ENCODE measurements at places on chromosomes 2 and 18.

- DNase-seq, result no peak
These were observed 2.4 kb upstream of the POU3F3 start for GRCh38 chr2:104851291-104852089.

GRCh38 chr18:55422456-55423180 is 165.4 kb downstream of the TCF4 start:
- no peak for DNase-seq

DNA sequence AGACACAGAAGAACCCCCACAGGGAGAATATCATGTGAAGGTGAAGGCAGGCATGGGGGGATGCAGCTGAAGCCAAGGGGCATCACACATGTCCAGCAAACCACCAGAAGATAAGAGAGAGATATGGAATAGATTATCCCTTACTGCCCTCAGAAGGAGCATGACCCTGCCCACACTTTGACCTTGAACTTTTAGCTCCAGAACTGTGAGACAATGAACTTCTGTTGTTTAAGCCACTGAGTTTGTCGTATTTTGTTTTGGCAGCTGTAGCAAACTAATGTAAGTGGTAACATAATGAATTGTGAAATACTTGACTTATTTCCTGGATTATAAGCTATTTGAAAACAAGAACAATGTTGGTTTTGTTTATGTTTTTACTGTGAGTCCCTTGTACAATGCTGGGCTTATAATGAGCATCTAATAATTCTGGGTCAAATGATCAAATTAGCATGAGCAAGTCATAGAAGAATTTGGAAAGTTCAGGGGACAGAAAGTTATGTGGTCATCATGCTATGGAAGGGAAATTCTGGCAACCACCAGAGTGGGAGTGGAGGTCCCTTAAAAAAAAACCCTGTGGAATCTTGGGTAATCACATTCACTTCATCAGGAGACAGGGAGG is 541.0 kb upstream of the KLHL29 start:
- DNase-seq, result no peak

GRCh38 chr2:150789376-150789905 is 302.0 kb upstream of the RND3 start:
- DNase-seq, result no peak

DNA sequence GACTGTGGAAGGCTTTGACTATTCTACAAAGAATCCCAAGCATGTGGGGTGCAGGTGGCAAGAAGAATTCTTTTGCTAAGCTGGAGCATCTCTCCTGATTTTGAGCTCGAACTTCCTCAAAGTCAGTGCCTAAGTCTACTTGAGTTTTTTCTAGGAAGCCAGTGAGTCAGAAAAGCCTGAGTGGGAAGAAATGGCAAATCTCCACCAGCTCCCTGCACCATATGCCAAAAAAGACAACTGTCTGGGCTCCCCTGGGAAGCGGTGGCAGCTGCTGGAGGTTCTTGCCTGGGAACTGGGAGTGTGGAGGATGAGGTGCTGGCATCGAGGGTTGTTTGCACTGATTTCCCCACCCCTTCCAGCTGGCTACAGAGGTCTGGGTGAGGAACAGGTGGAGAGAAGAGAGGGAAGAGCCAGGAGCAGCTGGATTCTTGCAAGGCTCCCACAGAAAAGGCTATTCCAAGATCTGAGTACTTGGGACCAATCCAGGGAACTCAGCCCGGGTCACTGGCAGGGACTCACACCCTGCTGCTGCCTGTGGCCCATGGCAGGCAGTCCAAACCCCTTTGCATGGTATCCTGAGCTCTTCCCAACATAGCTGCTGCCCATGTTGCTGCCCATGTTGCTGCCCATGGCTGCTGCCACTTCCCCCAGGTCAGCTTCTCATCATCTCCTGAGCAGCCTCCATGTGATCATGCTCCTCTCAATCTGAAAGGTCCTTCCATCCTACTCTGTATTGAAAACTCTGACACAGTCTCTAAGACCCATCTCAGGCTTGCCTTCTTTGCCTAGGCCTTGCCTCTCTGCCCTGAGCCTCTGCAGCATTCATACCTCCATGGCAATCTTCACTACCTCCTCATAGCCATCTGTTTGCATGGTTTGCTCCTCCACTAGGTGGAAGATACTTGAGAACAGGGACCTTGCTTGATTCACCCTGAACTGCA is 128.3 kb upstream of the SPATS2L start:
- no peak for DNase-seq

- no peak for DNase-seq
These were observed 77.7 kb upstream of the WDR75 start for GRCh38 chr2:189363559-189363958.

DNA sequence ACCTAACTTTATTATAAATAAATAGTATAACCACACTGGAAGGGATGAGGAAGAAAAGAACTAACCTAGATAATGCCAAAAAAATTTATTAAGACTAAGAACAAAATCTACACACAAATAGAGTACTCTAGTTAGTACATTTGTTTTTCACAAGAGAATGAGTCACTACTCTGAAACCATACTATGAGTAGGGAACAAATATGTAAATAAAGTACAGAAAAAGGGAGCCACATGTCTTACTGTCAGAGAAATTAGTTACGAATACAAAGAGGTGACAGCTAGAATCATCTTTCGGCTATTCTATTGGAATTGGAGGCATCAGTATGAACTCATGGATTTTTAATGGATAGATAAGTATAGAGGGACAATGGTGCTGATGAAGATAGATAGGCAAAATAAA is 150.5 kb downstream of the COPS8 start:
- no peak for DNase-seq
